ENCODE measurements at places on chromosomes 6 and 20.

GRCh38 chr6:112188906-112189305, 65.5 kb downstream of the LAMA4 start:
- DNase-seq, result no peak

DNA sequence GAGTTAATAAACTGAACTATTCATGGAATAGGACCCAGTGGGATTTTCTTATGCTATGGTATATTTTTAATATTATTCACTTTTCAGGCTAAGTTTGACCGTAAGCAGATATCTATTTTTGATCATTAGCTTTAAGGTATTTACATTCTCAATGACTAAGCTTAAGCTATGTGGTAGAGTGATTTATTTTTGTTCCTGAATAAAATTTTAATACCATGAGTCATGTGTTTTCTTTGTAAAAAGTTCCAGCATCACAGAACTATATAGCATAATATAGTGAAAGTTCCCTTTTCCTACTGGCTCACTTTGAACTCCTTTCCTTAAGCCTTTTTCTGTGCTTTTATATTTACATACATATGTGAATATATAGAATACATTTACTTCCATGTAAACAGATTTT, 75.8 kb downstream of the BCKDHB start:
- no peak for DNase-seq

- no peak for DNase-seq
These were observed 123.0 kb downstream of the PLCB1 start for GRCh38 chr20:8254911-8255582.

GRCh38 chr6:41453244-41453643, 92.9 kb upstream of the FOXP4 start:
- no peak for DNase-seq

GRCh38 chr6:25606151-25606550, 45.9 kb upstream of the SCGN start:
- no peak for DNase-seq

- DNase-seq, result no peak
These were observed 19.0 kb upstream of the SLC22A3 start for GRCh38 chr6:160329188-160329587.

- DNase-seq, result no peak
These were observed 24.5 kb downstream of the MAP3K5 start for GRCh38 chr6:136767570-136768309.

GRCh38 chr6:18154507-18155149, at the start of gene TPMT:
TSS of gene TPMT (minus strand) at chr6:18155077. CDS start at chr6:18149127, 5,950 bp downstream.
- no peak for DNase-seq

DNA sequence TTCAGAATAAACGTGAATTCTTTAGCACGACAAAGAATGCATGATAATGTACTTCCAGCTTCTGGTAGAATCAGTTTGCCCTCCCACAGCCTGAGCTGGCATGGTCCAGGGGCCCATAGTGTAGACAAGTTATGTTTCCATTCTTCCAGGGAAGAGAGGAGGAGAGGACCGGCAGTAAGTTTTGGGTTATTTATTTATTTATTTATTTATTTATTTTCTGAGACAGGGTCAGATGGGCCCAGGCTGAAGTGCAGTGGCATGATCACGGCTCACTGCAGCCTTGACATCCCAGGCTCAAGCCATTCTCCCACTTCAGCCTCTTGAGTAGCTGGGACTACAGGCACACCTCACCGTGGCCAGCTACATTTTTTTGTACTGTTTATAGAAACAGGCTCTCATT, 4.7 kb downstream of the GABRR1 start:
- no peak for DNase-seq

- DNase-seq, result no peak
These were observed 7.2 kb downstream of the AGPAT4 start for GRCh38 chr6:161266513-161267230.

GRCh38 chr6:27604986-27605385, 132.1 kb upstream of the ZNF184 start:
- DNase-seq, result no peak

- DNase-seq, result no peak
These were observed 21.4 kb upstream of the PREP start for GRCh38 chr6:105424175-105424783.

DNA sequence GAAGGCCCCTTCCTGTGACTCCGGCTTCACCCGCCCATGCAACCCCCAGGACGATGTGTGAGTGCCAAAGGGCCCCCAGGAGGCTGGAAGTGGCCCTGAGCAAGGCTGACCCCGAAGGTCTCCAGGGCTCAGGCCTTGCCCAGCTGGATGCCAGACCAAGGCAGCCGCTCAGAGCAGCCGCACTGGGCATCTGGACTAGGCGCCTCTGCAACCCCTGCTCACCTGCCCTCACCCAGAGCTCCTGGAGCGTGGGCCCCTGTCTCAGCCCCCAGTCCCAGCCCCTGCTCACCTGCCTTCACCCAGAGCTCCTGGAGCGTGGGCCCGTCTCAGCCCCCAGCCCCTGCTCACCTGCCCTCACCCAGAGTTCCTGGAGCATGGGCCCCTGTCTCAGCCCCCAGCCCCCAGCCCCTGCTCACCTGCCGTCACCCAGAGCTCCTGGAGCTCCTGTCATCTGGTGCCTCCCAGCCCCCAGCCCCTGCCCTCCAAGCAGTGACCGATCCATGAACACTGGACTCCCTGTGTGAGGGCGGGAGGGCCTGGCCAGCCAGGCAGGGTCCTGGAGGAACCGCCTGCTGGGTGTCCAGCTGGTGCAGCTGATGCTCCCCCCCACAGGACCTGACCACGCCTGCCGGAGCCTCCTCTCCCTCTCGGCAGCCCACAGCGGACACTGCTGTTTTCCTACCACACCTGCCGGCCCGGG, 1.1 kb downstream of the SRMS start:
- no peak for DNase-seq

- no peak for DNase-seq
These were observed 3.8 kb upstream of the ARFGAP1 start for GRCh38 chr20:63268671-63269439.

DNA sequence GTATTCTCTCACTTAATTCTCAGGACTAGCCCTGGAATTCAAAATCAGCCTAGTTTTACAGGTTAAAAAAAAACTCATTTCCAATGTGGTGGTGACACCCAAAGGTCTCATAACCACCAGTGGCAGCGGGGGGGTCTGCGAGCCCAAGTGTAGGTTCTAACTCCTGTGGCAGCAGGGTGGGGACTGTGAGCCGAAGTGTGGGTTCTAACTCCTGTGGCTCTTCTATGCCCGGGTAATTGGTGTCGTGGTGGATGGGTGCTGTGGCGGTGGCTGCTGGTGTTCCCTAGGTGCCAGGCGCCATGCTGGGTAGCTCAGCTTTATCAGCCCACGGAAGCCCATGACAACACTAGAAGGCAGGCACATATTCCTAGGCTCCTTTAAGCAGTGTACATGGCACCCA, 4.9 kb upstream of the ANKRD60 start:
- DNase-seq, result no peak

DNA sequence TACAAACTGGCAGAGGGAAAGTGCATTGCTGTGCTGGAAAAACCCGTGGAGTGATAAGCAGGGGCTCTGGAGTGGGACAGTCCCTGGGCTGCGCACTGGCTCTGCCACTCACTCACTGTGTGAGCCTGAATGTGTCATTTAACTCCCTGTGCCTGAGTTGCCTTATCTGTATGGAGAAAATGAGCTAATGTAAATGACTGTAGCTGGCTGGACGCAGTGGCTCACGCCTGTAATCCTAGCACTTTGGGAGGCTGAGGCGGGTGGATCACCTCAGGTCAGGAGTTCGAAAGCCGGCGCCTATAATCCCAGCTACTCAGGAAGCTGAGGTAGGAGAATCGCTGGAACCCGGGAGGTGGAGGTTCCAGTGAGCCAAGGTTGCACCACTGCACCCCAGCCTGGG, 18.4 kb upstream of the RPN2 start:
- no peak for DNase-seq

DNA sequence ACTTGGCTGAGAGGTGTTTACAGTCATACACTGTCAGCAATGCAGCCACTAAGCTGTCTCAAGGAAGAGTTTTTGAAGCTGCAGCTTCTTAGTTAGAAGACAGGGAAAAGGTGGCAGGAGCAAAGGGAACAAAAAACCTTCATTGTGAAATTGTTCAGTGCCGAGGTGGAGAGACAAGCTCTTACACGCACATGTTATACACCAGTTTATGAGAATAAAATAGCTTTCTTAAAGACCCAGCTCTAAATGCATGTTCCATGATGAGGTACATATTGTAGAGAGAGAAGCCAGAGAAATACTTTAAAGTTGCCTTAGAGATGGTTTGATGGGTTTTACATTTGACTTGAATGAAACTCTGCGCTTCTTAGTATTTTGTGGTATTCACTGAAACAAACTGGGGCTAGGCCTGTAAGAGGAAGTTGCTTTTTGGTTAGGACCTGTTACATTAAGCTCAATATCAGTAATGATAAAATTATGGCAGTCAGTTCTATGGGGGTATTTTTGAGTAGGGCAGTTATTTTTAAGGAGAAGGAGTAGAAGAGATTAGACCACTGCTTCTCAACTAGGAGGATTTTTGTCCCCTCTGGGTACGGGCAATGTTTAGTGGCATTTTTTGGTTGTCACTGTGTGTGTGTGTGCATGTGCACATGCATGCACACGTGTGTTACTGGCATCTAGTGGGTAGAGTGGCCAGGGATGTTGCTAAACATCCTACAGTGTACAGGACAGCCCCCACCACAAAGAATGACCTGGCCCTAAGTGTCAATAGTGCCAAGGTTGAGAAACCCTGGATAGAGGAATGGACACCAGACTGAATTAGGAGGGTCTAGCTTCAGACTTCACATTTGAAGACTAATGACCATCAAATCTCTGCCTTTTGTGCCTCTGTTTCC, 9.8 kb downstream of the NEDD9 start:
- DNase-seq, result no peak

- no peak for DNase-seq
These were observed 22.1 kb downstream of the DCBLD1 start for GRCh38 chr6:117504478-117505144.

GRCh38 chr6:41462033-41462432, 84.1 kb upstream of the FOXP4 start:
- no peak for DNase-seq

GRCh38 chr6:136171231-136171630, 78.9 kb downstream of the MTFR2 start:
- DNase-seq, result no peak

GRCh38 chr6:142888456-142888855, 56.5 kb downstream of the HIVEP2 start:
- no peak for DNase-seq

DNA sequence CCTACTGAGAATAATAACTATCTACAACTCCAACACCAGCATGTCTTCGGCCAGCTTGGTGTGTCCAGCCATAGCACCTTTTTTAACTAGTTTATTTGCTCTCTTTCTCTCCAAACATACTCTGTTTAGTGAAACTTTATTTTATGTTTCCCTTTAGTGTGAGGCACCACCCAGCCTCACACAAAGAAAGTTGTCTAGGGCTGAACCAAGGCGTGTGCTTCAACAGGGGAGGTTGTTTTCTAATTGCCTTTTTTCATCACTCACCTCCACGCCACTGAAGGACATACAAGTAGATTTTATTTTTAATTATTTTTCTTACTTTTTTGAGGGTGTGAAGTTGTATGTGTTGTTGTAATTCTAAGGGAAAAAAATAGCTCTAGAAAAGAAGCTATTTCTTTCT, 125.6 kb upstream of the MARCKS start:
- no peak for DNase-seq

DNA sequence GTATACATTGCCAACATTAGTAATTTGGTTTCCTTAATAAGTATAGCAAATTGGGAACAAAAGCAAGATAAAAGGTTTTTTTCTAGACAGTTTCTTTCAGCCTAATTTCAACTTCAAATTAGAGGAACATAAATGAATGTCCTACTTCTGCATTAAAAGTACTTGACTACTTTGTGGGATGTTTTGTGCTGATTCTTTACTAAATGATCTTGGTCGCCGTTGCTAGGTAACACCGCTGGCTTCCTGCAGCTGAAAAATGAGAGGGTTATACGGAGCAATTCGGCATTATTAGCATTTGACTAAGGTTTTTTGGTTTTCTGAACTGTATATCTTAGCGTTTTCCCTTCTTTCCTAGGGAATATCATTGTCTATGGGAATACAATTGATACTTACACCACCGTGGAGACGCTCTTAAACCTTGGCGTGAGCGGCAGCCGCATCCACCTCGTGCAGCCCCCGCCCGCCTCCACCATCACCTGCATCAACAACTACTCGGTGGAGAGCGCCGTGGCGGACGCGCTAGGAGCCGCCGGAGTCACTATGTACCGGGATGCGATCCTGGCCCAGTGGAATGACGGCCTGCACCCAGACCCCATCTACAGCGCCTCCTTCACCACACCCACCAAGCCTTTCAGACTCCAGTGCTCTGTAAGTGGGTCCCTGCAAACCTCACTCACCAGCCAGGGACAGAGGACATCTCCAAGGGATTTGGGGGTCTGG, 90.9 kb upstream of the INSM1 start:
- peak; percentile 55 for DNase-seq

- DNase-seq, result no peak
These were observed 223.7 kb upstream of the SYNCRIP start for GRCh38 chr6:85866370-85866730.

GRCh38 chr6:137995371-137995770, 111.8 kb downstream of the PERP start:
- no peak for DNase-seq

DNA sequence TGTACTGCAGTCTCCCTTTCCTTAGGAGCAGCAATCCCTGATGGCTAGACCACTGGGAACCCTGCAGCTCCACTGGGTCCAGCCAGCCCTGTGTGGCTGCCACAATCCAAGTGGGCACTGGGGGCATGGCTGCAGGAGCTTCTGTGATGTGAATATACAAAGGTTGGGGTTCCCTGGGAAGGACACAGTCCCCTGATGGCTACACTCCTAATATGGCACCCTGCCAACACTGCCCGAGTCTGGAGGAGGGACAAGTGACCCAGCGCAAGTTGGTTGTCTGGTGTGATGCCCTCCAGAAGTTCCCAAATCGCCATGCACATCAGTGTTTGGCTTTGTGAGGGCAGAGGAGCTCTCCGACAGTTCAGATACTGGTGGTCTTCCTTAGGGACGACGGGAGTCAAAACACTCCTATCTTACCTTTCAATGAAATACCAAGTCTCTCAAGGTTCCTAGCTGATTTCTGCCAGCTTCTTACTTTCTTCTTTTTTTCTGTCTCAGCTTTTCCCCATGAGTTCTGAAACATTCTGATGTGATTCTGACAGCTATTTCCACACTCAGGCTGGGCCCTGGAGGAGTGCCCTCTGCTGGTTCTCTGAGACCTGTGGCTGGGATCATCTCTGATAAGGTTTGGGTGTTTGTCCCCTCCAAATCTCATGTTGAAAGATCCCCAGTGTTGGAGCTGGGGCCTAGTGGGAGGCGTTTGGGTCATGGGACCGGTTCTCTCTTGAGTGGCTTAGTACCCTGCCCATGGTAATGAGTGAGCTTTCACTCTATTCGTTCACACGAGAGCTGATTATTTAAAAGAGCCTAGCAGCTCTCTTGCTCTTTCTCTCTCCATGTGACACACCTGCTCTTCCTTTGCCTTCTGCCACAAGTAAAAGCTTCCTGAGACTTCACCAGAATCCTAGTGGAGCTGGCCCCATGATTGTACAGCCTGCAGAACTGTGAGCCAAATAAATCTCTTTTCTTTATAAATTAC, 15.5 kb upstream of the ZFP57 start:
- no peak for DNase-seq

Data from Right ventricle myocardium superior (tissue), 1 donor.